Hematopoietic multipotent progenitor cell treated with erythropoietin and hydrocortisone succinate and interleukin-3 and kit ligand, for 4 days (in vitro differentiated cells): ENCODE measurements at places on chromosomes 7 and 10.

GRCh38 chr7:157769526-157770215, 432.9 kb downstream of the DNAJB6 start:
- no peak for DNase-seq

GRCh38 chr7:31494421-31494820, 19.5 kb upstream of the ITPRID1 start:
- no peak for DNase-seq

- DNase-seq: no peak
Measured at GRCh38 chr10:131500181-131500580, 188.7 kb upstream of the TCERG1L start.

GRCh38 chr10:21015851-21016250, 118.7 kb upstream of the NEBL start:
- DNase-seq: no peak

DNA sequence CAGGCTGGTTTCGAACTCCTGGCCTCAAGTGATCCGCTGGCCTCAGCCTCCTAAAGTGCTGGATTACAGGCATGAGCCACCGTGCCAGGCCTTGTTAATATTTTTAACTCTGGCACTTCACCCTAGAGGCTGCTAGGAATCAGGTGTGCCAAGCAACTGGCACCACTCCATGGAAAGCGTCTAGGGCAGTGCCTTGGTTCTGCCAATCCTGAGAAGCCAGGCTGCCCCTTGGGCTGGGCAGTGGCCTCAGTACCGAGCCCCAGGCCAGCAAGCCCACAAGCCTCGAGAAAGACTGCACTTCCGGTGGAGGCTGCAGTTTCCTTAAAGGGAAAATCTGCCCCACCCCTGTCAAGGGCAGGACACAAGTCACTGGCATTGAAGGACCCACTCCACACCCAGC, 11.3 kb downstream of the ALKBH4 start:
- no peak for DNase-seq

DNA sequence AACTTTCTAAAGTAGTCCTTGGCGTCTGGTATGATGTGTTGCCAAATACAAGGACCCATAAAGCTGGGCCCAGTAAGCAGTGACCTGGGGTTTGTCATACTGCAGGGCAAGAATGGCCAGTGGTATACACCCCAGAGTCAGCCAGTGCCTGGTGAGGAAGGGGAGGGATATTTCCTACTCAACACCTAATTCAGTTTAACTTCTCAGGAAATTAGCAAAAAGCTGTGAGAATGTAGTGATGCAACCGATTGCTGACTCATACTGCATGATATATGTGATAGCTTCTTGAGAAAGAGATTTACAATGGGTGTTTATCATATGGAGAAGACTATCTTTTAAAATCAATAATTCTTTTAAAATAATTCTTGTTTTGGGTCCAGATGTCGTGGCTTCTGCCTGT, 889.3 kb upstream of the CELF2 start:
- DNase-seq: peak; percentile 27

DNA sequence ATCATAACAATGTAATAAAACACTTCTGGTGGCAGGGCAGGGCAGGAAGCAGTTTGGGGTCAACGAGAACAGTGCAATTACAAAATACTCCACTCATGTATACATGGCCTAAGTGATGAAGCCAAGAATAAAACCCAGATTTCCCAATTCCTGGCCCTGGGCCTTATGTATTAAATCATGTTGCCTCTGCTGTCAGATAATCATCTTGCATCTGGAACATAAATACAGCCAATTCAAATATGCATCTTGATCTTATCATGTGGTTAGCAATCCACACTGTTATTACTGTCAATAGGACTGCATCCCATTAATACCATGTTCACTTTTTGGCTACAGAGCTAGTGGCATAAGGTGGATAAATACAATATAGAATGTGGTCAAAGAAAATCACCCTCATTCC, 186.5 kb upstream of the SLC25A13 start:
- peak; percentile 31 for DNase-seq

DNA sequence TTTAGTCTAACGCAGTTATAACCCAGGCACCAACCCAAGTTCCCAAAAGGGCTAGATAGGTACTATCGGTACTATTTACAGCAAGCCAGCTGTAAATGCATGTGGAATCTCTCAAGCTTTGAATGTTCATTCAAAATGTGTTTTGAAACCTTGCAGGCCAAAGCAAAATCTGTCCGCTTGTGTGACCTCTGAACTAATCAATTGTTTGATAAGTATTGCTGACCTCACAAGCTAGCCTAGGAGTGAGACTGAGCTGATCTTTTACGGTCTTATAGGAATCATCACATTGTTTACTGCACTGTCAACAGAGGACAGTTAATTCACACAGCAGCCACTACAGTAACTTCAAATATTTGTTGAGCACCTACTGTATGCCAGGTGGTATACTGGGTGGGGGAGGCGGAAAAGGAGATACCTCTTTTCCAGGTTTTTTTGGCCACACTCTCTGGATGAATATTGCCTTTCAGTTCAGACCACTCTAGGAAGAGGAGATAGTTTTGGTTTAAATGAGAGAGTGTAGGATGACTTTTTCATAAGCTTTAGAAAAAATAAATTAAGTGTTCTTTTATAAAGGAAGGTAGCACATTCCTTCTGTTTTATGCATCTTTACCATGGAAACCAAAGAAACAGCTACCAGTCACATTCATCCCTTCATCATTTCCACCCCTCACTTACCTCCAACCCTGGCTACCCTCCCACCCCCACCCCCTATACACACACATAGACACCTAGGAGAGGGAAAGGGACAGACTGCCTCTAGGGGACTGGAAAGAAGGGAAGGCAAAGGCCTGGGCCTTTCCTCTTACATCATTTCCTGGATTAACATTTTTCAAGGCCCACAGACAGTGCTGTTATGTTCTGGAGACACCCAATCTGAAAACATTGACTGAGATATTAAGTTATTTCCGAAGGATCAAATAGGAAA, 2.4 kb downstream of the PAPSS2 start:
- DNase-seq: no peak

GRCh38 chr7:117470777-117471176, 9.0 kb upstream of the CFTR start:
- no peak for DNase-seq

GRCh38 chr7:26151096-26151495, 902 bp upstream of the NFE2L3 start:
- DNase-seq: peak; percentile 54

DNA sequence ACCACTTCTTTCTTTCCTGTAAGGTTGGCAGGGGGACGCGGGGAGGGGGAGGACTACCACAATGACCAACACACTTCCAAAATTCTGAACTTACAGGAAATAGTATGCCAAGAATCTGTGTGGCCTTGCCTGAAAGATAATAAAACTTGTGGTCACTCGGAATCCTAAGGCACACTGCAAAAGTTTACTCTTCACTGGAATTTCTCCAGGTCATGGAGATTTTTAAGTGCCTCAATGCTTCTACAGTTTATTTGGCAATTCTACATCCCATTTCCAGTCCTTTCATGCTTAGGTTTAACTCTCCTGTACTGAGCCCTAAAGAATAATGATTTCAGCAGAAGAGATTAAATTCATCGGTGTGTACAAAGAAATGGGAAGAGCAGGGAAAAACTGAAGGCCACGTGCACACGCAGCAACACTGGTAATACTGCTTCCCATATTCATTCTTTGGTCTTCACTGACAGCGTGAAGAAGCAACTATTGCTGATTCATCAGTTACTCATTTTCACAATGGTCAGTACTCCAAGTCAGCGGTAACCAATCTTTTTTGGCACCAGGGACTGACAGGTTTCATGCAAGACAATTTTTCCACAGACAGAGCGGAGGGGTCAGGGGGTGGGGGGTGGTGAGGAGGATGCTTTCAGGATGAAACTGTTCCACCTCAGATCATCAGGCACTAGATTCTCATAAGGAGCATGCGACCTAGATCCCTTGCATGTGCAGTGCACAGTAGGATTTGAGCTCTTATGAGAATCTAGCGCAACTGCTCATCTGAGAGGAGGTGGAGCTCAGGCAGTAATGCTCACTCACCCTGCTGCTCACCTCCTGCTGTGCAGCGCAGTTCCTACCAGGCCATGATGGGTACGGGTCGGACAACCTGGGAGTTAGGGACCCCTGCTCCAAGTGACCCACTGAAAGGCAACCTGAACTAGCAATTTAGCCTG, 9.8 kb downstream of the LARP4B start:
- DNase-seq: no peak

DNA sequence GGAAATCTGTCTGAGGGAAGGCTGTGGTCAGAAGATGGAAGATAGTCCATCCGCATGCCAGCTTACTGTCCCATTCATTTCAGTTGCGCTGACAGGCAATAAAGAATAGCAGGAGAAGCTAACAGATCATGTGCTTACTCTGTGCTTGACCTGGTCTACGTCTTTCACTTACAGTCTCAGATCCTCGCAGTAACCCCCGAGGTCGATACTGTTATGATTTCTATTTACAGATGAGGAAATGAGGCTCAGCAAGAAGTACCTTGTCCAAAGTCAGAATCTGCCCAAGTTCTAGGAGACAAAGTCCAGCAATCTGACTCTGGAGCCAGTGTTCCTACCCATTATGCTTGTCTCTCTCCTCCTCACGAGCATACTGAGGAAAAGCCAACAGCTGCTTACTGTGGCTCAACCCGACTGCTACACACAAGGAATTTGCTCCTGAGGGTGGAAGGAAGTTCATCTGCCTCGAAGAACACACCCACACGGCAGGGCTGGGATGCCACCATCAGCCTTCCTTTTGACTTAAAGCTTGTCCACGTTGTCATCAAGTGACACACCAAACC, 74.2 kb downstream of the MINPP1 start:
- DNase-seq: no peak

- DNase-seq: no peak
Measured at GRCh38 chr10:53682458-53682857, 909.9 kb upstream of the MBL2 start.

GRCh38 chr7:42014625-42015618, 222.1 kb downstream of the GLI3 start:
- DNase-seq: peak; percentile 66

GRCh38 chr10:8051109-8051821, 3.2 kb upstream of the GATA3 start:
- no peak for DNase-seq

DNA sequence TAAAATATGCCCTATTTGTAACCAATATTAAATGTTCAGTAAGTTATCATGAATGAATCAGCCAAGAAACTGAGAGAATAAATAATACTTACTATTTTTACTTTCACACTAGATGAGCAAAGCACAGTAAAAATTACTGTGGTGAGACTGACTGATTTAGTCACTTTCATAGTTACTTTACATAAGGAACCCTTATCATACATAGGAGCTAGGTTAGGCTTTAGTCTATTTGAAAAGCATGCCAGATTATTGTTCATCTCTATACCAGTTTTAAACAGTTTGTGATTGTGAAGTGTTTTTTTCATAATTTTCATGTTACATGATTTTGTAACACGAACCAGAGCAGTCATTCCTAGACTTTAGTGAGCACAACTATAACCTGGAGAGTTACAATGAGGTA, 80.7 kb upstream of the MAGI2 start:
- DNase-seq: no peak

DNA sequence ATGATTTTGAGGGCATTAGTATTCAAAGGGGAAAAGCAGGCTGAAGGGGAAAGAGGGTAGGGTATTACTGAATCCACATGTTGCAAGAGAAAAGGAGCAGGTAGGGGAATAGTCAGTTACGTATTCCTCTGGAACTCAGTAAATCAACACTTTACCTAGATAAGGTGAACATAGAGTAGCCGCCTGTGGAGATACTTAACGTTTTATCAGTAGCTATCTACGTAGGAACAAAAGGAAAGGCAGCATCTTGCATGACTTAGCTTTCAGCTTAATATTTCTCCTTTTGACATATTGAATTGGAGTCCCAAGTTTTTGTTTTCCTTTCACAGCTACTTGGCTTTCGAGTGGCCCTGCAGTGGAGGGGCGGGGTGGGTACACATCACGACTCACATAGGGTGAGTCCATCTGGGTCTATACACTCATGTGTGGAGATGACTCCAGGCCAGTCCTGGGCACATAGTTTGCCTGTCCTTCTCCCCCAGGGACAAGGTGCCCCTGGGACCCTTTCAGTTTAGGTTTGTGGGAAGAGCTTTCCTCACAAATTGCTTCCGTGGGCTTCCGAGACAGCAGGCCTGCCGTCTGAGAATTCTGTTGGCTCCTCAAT, 48.1 kb downstream of the CCNY start:
- no peak for DNase-seq

DNA sequence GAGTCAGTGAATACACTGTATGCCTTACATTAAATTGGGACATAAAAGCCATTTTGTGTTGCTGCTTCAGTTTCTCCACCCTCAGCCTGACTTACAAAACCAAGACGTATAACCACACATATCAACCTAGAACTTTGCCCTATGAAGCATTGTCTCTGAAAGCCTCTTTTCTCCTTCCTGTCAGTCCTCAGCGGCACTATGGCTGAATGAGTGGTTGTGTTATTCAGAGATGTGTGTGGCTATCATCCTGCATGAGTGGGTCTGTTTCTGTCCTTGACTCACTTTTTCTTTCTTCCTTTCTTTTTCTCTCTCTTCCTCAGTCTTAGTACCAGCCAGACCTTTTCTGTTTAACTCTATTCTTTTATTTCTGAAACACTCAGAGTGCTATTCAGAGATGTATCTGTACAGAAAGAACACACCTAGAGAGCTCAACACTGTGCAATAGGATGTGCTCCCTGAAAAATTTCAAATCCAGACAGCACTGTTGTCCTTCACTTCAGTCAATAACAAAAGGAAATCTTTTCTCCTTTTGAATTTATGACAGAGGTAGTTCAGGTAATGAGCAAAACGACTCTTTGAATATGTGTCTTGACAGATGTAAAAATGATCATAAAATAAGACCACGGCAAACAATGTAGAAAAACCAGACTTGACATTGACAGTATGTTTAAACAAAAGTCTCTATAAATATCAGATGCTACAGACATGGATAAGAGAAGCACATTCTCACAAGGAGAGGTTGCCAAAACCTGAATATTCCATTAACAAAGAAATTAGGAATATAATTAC, 163.3 kb upstream of the FEZF1 start:
- no peak for DNase-seq

DNA sequence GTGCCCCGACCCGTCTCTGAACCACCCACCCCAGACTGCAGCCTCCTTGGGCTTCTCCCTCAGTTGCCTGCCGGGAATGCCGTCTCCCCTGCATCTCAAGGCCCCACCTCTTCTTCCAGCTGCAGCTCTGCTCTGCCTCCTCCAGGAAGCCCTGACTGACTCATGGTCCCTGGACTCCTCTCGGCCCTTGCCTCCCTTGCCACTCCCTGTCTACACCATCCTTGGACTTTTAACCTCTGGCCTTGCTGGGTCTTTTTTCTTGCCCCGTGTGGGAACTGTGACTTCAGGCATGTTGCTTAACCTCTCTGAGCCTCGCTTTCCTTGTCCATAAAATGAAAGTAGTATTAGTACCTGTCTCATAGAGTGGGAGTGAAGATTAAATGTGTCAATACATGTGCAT, 56.3 kb downstream of the C10orf105 start:
- DNase-seq: no peak
